Activated naive CD4-positive, alpha-beta T cell (primary cell): ENCODE measurements at places on chromosomes 1 and 21.

DNA sequence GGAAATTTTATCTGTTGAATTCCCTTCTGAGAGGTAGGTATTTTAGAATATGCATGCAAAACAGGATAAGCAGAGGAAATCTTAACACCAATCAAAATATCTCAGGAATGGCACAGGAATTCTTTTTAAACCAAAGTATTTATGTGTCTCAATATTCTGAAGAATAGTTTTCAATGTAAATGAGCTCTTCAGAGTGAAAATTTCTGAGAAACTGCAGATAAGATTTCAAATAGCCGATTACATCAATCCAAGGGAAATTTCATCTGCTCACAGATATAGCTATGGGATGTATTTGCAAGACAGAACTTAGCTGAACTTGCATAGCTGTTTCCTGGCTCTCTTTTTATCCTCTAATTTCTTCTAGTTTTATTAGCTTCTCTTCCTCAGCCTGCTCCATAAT, 209.5 kb downstream of the GRIK1 start:
- no peak for DNase-seq

- no peak for DNase-seq
Measured at GRCh38 chr1:56266359-56266758, 313.0 kb downstream of the PLPP3 start.

GRCh38 chr1:20291645-20292084, 990 bp downstream of the VWA5B1 start:
- DNase-seq, result no peak

- no peak for DNase-seq
Measured at GRCh38 chr1:65055747-65056146, 89.4 kb upstream of the JAK1 start.

DNA sequence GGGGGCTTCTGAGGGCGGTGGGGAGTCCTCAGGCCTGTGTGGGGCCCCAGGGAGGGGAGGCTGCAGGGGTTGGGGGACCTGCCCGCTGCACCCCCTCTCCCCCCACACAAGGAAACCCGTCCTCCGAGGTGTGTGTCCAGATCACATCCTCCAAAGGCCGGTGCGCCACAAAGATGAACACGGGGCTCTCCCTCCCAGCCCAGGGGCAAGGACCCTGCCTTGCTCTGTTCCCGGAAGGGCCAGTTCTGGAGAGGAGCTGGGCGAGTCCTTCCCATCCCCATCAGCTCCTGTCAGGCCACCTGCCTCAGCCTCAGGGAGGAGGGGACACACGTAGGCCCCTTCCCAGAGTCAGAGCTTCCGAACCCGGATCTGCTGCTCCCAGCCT, 2.5 kb upstream of the TTLL10 start:
- no peak for DNase-seq

- no peak for DNase-seq
Measured at GRCh38 chr1:64505232-64505943, 35.5 kb downstream of the CACHD1 start.

- DNase-seq, result no peak
Measured at GRCh38 chr1:27350663-27351540, 9.1 kb downstream of the SYTL1 start.

DNA sequence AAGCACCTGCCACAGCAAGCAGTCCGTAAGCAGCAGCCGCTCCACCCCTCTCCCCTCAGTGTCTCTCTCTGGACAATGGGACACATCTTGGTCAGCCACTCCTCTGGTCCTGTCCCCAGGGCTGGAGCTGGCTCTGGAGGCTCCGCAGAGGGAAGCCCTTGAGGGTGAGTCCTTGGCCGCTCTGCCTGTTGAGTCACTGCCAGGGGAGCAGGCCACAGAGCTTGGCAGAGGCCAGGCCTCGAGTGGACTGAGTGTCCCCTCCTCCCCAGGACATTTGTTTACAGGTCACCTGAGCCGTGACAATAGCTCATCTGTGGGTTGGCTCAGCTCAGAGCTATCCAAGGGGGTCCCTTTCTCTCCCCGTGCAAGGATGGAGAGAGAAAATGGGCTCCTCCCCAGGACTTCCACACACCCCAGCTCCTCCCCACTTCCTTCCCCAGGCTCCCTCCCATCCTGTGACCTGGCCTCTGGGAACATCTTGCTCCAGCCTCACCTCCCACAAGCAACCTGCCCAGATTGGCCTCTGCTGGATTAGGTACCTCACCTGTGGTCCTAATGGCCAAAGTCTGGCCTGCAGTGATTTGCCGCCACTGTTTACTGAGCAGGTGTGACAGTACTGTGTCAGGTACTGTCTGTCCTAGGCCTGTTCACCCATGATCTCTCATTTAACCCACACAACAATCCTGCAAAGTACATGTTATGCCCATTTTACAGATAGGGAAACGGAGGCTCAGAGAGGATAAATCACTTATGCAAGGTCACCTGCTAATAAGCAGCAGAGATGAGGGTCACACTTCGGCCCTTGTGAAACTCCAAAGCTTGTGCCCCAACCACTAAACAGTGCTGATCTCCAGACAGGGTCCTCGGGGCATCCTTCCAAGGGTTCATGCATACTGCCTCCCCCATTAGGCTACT, 4.8 kb downstream of the FAM131C start:
- no peak for DNase-seq

DNA sequence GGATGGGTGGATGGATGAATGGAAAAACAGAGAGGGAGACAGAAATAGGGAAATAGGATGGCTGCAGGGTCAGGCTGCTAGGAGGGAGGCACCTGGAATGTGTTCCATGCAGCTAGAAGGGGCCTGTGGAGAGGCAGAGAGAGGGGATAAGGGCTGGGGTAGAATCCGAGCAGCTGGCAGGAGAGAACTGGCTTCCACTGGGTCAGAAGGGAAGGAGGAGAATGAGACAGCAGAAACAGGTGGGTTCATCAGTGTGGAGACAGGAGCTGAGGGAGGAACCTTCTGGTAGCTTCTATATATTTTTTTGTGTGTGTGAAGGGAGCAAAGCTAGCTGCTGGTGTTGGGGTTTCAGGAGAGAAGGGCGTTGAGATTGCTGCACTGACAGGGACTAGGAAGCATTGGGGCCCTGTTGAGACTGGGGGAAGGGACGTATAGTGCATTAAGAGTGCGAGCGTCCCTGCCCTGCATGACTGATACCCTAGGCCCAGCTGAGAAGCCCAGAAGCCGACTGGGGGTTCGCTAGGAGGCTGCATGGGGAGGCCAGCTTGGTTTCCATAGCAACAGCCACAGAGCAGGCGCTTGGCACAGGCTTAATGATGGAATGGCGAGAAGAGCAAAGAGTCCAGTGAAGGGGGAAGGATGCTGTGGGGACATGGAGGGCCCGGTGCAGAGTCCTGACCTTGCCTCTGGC, 14.8 kb upstream of the KIF21B start:
- DNase-seq, result no peak

- no peak for DNase-seq
Measured at GRCh38 chr1:156693848-156694689, 11.3 kb downstream of the CRABP2 start.

GRCh38 chr1:84770481-84770880, 80.2 kb upstream of the SSX2IP start:
- DNase-seq, result no peak

DNA sequence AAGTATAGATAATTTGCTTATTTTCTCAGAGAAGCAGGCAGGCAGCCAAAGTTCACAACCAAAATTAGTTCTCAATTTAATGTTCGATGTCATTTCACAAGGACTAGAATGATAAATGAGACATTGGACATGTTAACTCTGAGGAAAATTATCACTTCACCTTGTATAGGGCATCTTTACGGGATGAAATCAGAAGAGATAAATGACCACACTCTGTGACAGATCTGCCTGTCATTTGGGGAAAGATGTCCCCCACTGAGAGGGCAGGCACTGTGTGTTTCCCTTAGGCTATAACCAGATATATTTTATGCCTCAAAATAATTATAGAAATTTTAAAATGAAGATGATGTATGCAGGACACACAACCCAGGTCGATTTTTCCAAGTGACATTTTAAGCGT, 642.9 kb downstream of the BRINP3 start:
- DNase-seq, result no peak

DNA sequence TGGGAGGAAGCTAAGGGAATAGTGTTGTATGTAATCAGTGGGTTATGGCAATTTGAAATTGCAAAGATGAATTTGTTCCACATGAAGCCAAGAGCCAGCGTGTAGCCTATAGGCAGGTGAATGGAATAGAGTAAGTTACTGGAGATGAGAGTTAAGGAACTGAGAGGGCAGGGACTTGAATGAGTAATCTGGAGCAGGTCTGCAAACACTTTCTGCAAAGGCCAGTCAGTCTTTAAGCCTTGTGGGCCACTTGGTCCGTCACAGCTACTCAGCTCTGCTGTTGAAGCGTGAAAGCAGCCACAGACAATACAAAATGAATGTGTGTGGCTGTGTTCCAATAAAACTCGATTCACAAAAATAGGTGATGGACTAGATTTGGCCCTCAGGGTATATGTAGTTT, 29.2 kb downstream of the SZT2 start:
- DNase-seq, result no peak

DNA sequence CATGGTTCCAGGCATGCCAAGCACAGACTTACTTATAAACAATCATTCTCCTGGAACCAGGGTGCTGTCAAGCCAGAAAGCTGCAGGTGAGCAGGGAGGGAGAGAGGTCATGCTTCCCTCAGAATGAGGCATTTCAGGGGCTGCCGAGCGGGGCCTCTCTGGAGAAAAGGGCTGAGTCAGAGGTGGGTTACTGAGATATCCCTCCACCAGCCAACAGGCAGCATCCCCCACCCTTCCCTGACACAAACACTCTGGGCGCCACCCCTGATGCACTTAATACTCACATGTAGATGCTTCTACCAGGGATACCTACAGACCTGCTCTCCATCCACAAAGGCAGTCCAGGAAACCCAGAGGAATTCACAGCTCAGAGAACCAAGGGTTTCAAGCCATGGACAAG, 13.1 kb downstream of the STK40 start:
- no peak for DNase-seq

DNA sequence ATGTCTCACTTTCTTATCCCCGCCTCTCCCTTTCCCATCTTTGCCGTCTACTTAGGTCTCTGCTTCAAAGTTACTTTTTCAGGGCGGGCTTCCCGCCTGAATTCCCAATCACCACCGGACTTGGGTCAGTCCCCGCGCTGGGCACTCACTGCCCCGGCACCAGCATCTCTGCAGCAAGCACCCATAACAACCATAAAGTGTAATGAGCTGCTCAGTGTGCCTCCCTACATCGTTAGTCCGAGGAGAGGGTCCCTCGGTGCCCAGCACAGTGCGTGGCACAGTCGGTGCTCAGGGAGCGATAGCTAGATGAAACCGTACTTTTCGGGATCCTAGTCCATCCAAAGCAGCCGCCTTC, 633 bp upstream of the CTPS1 start:
- DNase-seq, result no peak

DNA sequence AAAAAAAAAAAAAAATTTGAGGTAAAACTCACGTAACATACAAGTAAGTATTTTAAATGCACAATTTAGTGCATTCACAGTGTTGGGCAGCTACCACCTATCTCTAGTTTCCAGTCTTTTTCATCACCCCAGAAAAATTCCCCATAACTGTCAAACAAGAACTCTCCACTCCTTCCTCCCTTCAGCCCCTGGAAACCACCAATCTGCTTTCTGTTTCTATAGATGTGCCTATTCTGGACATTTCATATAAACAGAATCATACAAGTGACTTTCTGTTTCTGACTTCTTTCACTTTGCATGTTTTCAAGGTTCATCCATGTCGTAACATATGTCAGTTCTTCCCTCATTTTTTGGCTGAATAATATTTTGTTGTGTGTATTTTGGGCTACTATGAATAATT, 24.9 kb upstream of the ETS2 start:
- no peak for DNase-seq

- no peak for DNase-seq
Measured at GRCh38 chr1:65509912-65510680, 89.6 kb downstream of the LEPR start.

DNA sequence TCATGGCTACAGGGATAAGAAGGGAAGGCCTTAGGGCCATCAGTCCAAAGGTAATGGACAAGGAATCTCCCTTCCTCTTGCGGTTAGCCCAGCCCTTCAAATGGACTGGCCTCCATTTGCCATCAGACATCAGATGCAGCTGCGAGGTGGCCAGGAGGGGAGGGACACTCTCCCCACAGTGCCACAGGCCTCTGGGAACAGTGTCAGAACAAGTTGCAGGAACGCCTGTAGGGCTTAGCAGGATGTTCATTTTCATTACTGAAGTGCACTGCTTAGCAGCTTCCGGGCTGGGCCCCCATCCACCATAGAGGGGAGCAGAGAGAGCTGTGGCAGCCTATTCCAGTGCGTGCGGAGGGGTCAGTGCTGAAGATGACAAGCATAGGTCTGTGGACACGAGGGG, 127.5 kb downstream of the GALNT2 start:
- DNase-seq, result no peak

GRCh38 chr1:61157468-61157987, 75.2 kb downstream of the NFIA start:
- no peak for DNase-seq

DNA sequence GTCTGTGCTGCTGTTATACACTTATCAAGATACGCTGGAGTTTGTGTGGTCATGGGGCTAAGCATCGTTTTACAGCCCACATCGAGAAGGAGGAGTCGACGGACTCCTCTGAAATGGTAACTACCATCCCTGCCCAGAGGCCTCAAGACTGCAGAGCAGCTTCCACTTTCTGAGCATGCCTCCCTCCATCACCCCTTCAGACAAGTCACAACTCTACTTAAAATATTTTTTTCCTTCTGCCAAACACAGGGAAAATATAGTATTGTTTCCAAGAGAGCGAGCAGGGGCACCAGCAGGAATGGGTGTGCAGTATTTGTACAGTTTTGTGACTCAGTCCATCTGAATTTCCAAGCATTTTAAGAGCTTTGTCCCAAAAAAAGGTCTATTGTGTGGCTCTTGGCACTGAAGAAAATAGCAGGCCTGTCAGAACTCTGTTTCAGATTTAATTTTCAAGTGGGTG, 14.1 kb downstream of the EVA1C start:
- DNase-seq, result no peak

DNA sequence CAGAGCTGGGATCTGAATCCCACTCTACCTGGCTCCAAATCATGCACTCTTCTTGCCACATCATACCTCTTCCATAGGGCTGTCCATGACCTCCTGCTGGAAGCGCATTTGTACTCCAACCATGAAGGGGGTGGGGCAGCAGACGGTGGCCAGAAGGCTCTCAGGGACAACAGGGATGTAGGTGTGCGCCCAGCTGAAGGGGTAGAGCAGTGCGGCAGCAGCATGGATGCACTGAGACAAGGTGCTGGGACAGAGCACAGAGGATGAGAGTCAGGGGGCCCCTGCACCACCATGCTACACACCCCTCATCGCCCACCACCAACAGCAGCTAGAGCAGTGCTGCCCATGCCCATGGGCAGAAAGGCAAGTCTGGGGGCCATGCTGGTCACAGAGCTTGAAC, 8.4 kb downstream of the DENND2D start:
- no peak for DNase-seq
